ENCODE measurements at places on chromosomes 5 and 9.

GRCh38 chr9:33737811-33738606, 57.4 kb upstream of the PRSS3 start:
- H3K4me1 ChIP-seq = peaks cover 3% of the 10 kb centered on the region
- H3K27me3 ChIP-seq = no peaks in the 10 kb centered on the region
- no peaks in the 10 kb centered on the region for H3K36me3 ChIP-seq

GRCh38 chr5:172713113-172713808, 57.7 kb downstream of the DUSP1 start:
- H3K4me1 ChIP-seq = peaks cover 15% of the 10 kb centered on the region
- H3K4me3 ChIP-seq = no peak overlapping the region
- no peaks in the 10 kb centered on the region for H3K27me3 ChIP-seq
- DNase-seq = peak; percentile 47
- H3K27ac ChIP-seq = no peak overlapping the region
- H3K36me3 ChIP-seq = no peaks in the 10 kb centered on the region

DNA sequence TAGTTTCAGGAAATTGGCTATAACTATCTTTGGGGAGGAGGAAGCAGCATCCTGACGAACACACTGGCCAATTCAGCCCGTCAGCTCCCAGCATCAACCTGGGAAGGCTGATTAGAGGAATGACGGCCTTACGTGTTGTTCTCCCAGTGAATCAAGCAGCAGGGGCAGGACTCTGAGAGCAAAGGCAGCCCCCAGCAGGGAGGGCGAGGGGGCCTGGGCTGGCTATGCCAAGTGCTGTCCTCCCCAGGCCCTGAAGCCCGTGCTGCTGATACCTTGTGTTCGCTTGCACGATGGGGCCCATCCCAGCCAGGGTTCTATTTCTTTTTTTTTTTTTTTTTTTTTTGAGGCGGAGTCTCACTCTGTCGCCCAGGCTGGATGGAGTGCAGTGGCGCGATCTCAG, 254.1 kb downstream of the FSTL4 start:
- peaks cover 3% of the 10 kb centered on the region for H3K4me1 ChIP-seq
- no peak overlapping the region for H3K4me3 ChIP-seq
- no peaks in the 10 kb centered on the region for H3K36me3 ChIP-seq
- H3K27me3 ChIP-seq = peaks cover 50% of the 10 kb centered on the region
- H3K27ac ChIP-seq = no peak overlapping the region

DNA sequence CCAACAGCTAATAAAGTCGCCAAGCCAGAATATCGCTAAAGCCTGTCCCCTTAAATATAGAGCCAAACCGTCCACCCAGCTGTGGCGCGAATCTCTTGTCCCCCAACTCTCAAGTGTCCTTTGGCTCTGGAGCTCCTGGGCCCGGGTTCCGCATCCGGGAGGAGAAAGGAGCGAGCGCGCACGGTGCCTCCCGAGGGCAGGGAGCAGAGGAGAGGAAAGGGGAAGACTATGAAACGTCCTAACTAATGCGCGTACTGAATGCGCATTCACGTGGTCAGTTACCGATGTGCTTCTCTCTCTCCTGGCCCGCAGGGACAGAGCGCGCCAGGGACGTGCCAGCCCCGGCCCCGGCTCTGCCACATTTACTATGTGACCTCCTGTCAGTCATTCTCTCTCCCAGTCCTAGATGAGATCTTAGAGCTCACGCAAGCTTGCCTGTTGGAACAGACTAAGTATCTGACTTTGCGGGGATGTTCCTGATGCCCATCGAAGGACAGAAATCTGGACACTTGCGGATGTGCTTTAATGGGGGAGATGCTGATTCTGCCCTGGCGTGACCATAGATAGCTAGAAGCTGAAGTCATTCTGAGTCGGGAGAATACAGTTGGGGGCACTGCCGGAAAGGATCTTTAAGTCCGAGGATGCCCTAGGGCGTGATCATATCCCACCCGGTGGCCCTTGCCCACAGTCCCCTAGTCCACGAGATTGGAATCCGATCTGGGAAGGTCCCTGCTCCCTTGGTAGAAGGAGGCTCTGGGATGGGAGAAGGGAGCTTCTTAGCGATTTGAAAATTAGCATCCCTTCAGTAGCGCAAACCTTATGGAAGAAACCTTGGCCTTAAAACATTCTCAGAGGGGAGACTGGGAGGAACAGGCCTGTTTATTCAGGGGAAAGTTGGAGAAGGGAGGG, 5.7 kb upstream of the EBF1 start:
- H3K4me3 ChIP-seq = no peak overlapping the region
- no peak overlapping the region for H3K27ac ChIP-seq
- peaks cover 11% of the 10 kb centered on the region for H3K4me1 ChIP-seq
- no peaks in the 10 kb centered on the region for H3K27me3 ChIP-seq
- DNase-seq = no peak
- no peaks in the 10 kb centered on the region for H3K36me3 ChIP-seq

DNA sequence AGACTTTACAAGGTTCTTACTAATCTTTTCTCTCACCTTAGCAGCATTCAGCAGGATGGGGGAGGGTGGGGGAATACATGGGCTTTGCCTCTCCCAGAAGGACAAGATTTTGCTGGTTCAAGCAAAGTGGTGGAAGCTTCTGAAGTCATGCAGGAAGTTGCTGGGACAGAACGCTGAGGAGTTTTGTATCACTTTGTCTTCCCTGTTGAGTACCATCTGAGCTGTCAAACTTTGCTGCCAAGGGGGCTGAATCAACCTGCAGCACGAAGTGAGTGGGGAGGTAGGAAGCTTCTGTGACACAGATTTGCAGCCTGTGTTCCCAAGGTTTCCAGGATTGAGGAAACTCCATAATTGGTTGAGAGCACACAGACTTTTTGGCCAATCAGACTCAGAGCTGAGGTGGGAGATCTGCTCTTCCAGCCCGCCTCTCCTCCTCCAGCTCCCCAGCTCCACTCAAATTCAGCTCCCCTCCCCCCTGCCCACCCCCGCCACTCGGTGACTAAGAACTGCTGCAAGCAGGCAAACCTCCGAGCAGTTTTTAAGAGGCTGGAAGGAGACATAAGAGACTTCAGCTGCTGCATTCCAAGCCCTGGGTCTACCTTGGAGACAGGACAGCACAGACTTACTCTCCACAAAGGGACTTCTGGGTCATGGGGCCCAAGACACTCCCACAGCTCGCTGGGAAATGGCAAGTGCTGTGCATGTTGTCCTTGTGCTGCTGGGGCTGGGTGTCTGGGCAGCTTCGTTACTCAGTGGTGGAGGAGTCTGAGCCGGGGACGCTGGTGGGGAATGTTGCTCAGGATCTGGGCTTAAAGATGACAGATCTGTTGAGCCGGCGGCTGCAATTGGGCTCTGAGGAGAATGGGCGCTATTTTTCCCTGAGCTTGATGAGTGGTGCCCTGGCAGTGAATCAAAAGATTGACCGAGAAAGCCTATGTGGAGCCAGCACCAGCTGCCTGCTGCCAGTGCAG, at the start of gene PCDHGC5:
Gene PCDHGC5, plus strand, starts transcription at position 491 of the 971 bp plus-strand sequence. Its CDS starts 160 bp downstream, at position 651.
- peaks cover 29% of the 10 kb centered on the region for H3K4me1 ChIP-seq
- no peak within 1 kb of the TSS for H3K4me3 ChIP-seq

- peaks cover 8% of the 10 kb centered on the region for H3K4me1 ChIP-seq
- H3K27me3 ChIP-seq = no peaks in the 10 kb centered on the region
- H3K36me3 ChIP-seq = peaks cover 98% of the 10 kb centered on the region
- H3K4me3 ChIP-seq = no peak overlapping the region
- H3K27ac ChIP-seq = no peak overlapping the region
Observed at GRCh38 chr9:18890372-18890771, 142.6 kb downstream of the SAXO1 start.

DNA sequence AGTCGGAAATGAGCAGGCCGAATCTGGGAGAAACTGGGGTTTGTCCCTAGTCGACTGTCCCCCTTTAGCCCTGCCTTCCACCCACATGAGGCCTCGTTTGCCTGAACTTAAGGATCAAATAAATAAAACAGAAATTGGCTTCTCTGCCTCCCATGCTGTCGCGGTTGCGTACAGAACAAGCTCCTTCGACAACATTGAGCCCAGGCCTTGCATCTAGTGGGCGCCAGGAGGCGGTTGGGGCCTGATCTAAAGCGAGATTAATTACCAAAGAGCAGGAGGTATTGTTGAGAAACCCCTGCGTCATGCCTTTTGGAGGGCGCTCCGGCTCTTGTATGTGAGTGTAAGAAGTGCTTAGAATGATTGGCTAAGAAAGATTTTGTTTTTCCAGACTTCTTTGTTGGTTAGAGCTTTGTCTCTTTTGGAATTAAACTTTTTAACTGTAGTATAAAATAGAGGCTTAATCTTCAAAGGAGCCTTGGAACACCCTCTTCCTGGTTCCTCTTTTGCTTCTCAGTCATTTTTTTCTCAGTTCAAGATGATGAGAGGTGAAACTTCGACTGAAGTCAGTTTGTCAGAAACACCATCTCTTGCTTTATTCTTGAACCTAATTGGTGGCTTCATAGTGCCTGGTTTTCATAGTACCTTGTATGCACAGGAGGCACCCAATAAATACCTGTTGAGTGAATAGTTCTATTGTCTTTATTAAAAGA, 828 bp downstream of the ATP6V0E1 start:
- H3K4me1 ChIP-seq = peaks cover 5% of the 10 kb centered on the region
- DNase-seq = peak; percentile 94
- H3K4me3 ChIP-seq = peak overlapping the region; percentile 80
- H3K27me3 ChIP-seq = no peaks in the 10 kb centered on the region
- H3K27ac ChIP-seq = peak overlapping the region; percentile 74

DNA sequence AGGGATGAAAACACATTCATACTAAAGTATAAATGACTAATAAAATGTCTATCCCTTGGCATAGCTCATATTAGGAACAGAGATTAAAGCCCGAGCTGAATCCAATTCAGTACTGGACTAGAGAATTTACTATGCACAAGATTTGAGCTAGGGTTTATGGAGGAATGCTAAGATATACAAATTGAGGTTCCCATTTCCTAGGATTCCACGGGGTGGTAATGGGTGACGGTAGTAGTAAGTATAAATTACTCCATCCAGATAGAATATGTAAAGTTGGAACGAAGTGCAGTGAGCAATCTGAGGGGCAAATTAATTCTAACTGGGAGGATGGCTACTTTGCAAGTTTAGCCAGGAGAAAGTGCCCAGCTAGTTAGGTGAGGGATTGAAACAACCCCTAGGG, 156.5 kb downstream of the GAS1 start:
- H3K27ac ChIP-seq = no peak overlapping the region
- H3K4me3 ChIP-seq = no peak overlapping the region
- DNase-seq = no peak
- H3K27me3 ChIP-seq = no peaks in the 10 kb centered on the region

GRCh38 chr5:75611311-75612225, at the start of gene ANKDD1B:
ANKDD1B (plus strand) TSS chr5:75611453; CDS start chr5:75611635, 182 bp downstream.
- H3K27ac ChIP-seq = peak within 1 kb of the TSS; percentile 49
- peaks cover 5% of the 10 kb centered on the region for H3K4me1 ChIP-seq
- H3K36me3 ChIP-seq = no peaks in the 10 kb centered on the region

DNA sequence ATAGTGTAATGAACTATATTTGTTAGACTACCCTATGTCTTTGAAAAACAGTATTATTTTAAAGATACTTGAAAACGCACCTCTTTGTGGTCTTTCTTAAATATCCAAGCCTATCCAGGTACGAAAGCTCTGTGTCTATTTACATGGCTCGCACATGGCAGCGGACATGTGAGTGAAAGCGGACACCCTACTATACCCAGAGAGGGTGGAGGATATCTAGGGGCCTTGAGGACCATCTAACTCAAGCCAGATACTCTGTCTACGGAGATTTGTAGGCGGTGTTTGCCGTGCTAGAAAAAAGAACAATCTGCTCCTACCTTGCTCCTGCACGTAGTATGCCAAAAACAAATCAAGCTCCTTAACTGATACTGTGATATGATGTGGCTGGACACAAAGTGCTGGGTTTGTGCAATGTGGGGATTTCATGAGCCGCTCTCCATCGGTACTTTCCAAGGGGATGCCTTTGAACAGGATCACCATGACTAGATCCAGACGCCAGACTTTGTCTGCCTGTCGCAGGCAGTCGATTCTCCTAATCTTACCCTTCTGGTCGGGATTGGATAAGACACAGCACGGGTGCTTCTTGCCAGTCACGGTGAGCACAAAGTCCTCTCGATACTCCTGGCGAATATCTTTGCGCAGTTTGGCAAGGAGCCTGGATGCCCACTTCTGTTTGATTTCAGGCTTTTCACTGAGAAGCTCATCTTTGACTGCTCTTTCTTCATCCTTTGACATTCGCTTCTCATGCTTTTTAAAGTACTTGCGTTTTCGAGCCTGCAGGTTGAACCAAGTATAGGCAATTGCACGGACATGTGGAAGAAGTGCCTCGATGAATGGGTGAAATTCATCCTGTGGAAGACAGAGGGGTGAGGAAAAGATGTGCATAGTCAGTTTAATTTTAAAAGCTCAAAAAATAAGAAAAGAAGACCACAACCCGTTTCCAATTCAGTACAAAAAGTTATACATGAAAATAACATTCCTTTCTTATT, 7.0 kb downstream of the NFIB start:
- H3K36me3 ChIP-seq = peaks cover 36% of the 10 kb centered on the region
- H3K27me3 ChIP-seq = no peaks in the 10 kb centered on the region
- H3K4me1 ChIP-seq = peaks cover 3% of the 10 kb centered on the region
- no peak for DNase-seq
- H3K27ac ChIP-seq = no peak overlapping the region

DNA sequence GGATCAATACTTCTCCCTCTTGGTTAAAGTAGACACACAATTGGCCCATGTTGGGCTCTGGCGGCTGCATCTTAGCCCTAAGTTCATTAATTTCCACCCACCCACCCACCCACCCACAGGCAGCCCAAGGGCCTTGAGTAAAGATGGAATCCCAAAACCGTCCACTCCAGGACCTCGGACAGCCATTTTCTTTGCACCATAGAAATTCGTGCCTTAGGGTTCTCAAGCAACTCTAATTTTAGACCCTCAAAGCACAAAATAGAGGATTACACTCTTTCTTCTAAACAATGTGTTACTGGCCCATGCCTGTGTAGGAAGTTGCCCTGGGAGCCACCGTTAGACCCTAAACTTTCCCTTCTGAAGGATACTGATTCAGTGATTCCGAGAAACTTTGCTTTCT, 568.5 kb downstream of the IRX1 start:
- H3K4me1 ChIP-seq = no peaks in the 10 kb centered on the region
- no peak overlapping the region for H3K27ac ChIP-seq
- no peaks in the 10 kb centered on the region for H3K27me3 ChIP-seq
- H3K36me3 ChIP-seq = no peaks in the 10 kb centered on the region

GRCh38 chr9:117293206-117294114, 121.4 kb downstream of the ASTN2 start:
- no peak for DNase-seq
- H3K4me1 ChIP-seq = no peaks in the 10 kb centered on the region
- H3K36me3 ChIP-seq = no peaks in the 10 kb centered on the region
- H3K4me3 ChIP-seq = no peak overlapping the region
- no peak overlapping the region for H3K27ac ChIP-seq

- no peak for DNase-seq
- no peaks in the 10 kb centered on the region for H3K36me3 ChIP-seq
- H3K4me3 ChIP-seq = no peak overlapping the region
- H3K27ac ChIP-seq = no peak overlapping the region
Observed at GRCh38 chr5:1439388-1440097, 5.7 kb downstream of the SLC6A3 start.
